ENCODE measurements at places on chromosomes 16 and 17.

GRCh38 chr16:75433732-75434413 lies 570 bp upstream of the CFDP1 start:
- no peak for DNase-seq

DNA sequence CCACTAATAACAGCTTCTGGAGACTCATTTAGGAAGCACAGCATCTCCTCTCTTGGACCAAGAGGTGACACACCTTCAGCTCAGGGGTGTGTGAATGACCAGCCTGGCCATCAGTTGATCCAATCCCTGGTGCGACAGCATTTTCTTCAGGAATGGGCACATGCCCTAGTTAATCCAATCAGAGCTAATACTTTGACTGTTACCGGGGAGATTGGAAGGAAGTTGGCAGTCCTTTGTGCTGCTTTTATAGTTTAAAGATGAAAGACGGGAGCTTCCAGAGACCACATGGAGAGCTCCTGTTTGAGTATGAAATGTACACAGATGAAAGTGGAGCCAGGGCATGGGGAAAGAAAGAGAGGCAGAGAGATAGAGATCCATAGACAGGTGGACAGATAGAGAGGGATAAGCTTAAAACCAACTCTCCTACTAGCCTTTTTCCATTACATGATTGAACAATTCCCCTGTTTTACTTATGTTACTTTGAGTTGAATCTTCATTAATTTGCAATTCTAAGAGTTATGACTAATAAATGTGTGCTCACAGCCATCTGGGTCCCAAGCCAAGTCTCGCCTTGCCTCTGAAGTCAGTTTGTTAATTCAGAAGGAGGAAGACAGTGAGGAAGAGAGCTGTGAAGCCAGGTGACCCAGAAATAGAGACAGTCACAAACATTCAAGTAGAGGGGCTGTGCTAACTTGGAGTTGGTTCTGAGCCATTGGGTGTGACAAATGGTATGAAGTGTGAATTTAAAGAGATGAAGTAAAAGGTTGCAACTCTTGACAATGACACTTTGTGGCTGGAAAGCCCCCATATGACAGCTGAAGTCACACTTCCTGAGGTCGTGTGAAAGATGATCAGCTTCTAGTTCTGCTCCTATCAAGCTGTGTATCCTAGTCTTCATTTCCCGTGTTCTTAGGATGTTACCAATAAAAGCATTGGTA lies 120.0 kb upstream of the GOT2 start:
- no peak for DNase-seq

GRCh38 chr16:80744856-80745255 lies 59.5 kb downstream of the CDYL2 start:
- no peak for DNase-seq

GRCh38 chr17:28151001-28151400 lies 108.5 kb downstream of the NLK start:
- no peak for DNase-seq

GRCh38 chr16:14524979-14525378 lies 105.1 kb downstream of the PARN start:
- no peak for DNase-seq

DNA sequence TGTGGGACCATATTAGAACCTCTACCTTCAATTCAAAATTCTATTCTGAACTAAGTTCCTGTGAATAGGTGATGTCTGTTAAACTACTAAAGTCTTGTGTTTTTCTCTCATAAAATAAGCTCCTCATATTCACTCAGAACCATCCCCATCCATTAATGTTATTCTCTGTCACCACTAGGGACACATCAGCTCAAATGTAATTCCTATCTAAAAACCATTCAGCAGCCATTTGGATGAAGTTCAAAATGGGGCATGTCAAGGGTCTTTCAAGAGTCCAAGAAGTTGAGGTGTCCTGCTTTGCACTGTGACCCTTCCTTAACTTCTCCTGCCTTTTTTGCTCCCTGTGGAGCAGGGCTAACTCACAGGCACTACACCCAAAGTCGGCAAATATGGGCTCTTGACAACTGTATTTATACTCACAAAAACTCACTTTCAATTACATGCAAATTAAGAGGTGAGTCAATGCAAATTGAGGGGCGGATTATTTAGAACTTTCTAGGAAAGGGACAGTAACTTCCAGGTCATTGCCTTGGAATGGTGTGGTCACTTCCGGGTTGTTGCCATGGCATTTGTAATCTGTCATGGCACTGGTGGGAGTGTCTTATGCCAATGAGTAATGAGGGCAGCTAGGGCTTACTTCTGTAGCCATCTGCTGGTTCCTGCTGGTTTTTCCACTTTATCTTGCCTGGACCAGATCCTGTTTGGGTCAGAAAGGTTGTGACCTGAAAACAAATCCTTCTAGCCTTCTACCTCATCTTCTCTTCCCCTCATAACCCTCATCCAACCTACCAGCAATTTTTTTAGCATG lies 128.2 kb upstream of the COX10 start:
- DNase-seq, result no peak

All from activated CD4-positive, alpha-beta T cell treated with anti-CD3 and anti-CD28 coated beads for 24 hours (primary cell).